G401 (cell line): ENCODE measurements at places on chromosomes 7 and 10.

DNA sequence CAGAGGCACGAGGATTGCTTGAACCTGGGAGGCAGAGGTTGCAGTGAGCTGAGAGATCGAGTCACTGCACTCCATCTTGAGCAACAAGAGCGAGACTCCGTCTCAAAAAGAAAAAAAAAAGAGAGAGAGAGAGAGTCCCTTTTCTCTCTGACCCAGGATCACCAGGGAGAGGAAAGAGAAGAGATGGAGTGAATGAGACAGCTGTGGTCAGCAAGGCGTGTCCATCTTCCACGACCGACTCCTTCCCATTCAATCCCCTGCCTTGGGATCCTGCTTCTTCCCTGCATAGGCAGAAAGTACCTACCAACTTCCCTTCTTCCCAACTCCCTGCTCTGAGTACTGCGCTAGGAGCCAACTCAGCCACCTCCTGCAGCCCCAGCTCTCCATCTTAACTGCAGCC lies 5.2 kb upstream of the ZAN start:
- DNase-seq: no peak

DNA sequence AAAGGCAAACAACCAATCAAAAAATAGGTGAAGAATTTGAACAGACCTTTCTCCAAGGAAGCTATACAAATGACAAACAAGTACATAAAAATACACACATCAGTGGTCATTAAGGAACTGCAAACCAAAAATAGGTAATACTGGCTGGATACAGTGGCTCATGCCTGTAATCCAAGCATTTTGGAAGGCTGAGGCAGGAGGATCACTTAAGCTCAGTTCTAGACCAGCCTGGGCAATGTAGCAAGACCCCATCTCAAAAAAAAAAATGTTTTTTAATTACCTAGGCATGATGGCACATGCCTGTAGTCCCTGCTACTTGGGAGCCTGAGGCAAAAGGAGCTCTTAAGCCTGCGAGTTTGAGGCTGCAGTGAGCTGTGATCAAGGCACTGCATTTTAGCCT lies 19.3 kb downstream of the CDCA7L start:
- DNase-seq: no peak

GRCh38 chr10:91512458-91512857 lies 102.3 kb downstream of the HECTD2 start:
- DNase-seq: no peak

- DNase-seq: no peak
Measured at GRCh38 chr10:34157501-34157900, 657.6 kb downstream of the PARD3 start.

DNA sequence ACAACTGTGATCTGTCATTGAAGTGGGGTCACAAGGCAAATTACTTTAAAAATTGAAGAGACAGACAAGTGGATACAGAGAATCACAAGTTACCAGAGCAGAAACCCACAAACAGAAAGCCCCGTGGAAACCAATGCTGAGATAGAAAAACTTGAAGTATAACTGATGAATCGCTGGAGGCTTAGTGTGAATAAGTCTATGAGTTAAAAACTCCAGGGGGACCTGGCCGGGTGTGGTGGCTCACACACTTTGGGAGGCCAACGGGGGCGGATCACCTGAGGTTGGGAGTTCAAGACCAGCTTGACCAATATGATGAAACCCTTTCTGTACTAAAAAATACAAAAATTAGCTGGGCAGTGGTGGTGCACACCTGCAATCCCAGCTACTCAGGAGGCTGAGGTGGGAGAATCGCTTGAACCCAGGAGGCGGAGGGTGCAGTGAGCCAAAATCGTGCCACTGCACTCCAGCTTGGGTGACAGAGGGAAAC lies 69.7 kb upstream of the ZNRF2 start:
- no peak for DNase-seq
